IMR-90 (cell line): ENCODE measurements at places on chromosomes 2 and 18. TPM values are rescaled to one million over a fixed set of nuclear protein-coding genes. Genes with fewer than 3 reads are reported as not detected.

Gene IL36G
- total RNA-seq = not detected in 2 replicates

Gene OTOS
- total RNA-seq = not detected in 2 replicates

Gene PROKR1
- not detected in 2 replicates for total RNA-seq

Gene ANAPC1
- 50.7 and 70.0 TPM in 2 replicates for total RNA-seq

Gene GPD2
- 100 and 153 TPM in 2 replicates for total RNA-seq

Gene ZNF892
- total RNA-seq = 2.2 and 2.7 TPM in 2 replicates

Gene DLGAP1
- total RNA-seq = under 0.01 TPM in 1 of 2 replicates, not detected in the other

Gene ACADL
- not detected in 2 replicates for total RNA-seq

Gene LYPD1
- total RNA-seq = 79.7 and 87.6 TPM in 2 replicates

Gene MAP3K2
- 30.8 and 31.9 TPM in 2 replicates for total RNA-seq

Gene ABCG5
- total RNA-seq = not detected in 2 replicates

Gene MEP1B
- not detected in 2 replicates for total RNA-seq

Gene CDCA7
- total RNA-seq = 11.4 and 12.0 TPM in 2 replicates

Gene SELENOI
- total RNA-seq = 25.0 and 25.1 TPM in 2 replicates

Gene EML6
- total RNA-seq = 0.18 and 0.28 TPM in 2 replicates
